ENCODE measurements at places on chromosomes 11 and 22.

GRCh38 chr22:35663371-35663770 lies 15.1 kb downstream of the APOL6 start:
- DNase-seq: no peak

DNA sequence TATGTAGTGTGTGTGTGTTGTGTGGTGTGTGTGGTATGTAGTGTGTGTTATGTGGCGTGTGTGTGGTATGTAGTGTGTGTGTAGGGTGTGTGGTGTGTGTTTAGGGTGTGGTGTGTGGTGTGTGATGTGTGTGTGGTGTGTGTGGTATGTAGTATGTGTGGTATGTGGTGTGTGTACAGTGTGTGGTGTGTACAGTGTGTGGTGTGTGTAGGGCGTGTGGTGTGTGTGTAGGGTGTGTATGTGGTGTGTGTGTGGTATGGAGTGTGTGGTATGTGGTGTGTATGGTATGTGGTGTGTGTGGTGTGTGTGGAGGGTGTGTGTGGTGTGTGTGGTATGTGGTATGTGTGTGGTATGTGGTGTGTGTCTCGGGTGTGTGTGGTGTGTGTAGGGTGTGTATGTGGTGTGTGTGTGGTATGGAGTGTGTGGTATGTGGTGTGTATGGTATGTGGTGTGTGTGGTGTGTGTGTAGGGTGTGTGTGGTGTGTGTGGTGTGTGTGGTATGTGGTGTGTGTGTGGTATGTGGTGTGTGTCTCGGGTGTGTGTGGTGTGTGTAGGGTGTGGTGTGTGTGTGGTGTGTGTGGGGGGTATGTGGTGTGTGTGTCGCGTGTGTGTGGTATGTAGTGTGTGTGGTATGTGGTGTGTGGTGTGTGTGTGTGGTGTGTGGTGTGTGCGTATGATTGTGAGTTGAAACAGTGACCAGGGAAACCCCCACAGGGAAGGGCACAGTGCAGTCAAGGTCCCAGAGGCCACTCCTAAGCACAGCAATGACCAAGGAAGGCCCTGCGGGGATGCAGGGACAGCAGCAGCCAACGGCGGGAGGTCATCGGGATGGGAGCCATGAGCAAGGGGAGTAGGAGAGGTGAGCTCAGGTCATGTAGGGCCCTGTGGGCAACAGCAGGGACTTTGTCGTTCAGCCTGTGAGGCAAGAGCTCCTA lies 2.9 kb upstream of the PPP6R2 start:
- DNase-seq: no peak

- no peak for DNase-seq
These were observed 88.8 kb downstream of the UBASH3B start for GRCh38 chr11:122744357-122744756.

DNA sequence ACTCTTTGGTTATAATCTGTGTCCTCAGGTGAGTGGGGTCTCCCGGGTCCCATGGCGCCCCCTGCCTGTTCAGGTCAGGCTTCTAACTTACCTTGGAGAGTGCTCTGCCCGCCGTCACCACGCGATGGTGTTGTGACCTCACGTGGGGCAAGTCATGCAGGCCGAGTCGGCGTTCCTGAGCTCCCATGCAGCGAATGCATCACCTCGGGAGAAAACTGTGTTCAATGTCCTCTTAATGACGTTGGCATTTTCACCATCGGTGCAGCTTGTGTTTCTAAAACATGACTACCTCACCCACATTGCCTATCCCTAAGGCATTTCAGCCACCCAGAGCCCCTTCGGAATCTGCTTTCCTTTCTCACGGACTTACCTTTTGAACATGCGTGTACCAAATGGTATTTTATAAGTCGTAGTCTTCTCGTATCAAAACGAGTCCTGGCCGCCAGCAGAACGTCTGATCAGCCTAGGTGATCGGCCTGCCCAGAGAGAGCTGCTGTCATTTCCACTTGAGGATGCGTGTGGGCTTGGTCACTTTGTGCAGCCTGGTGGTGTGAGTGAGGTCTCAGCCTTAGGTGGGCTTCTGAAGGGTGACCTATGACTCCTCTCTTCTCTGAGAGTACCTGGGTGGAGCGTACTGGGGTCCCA lies 64.8 kb downstream of the TBC1D22A start:
- no peak for DNase-seq

- peak; percentile 92 for DNase-seq
These were observed 749 bp upstream of the BEST1 start for GRCh38 chr11:61949169-61950034.

GRCh38 chr11:10518123-10518522 lies 22.9 kb downstream of the RNF141 start:
- no peak for DNase-seq

- no peak for DNase-seq
These were observed 8.5 kb upstream of the SH3BP1 start for GRCh38 chr22:37630839-37631435.

DNA sequence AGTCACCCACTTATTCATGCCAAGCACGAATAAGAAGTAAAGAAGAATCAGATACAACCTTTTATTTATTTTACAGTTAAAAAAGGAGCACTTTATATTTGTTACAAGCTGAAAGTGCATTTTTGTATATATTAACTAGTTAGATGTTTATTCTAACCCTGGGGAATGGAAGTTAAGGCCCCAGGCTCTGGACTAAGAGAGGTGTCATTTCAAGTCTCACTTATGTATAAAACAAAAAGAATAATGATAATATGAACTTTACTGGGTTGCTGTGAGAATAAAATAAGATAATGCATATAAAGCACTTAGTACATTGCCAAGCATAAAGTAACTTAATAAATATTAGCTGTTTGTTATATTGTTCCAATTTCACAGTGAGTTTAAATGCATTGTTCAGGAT lies 12.1 kb upstream of the FAT3 start:
- no peak for DNase-seq

- no peak for DNase-seq
These were observed 421.8 kb upstream of the ANO3 start for GRCh38 chr11:25910086-25910485.

DNA sequence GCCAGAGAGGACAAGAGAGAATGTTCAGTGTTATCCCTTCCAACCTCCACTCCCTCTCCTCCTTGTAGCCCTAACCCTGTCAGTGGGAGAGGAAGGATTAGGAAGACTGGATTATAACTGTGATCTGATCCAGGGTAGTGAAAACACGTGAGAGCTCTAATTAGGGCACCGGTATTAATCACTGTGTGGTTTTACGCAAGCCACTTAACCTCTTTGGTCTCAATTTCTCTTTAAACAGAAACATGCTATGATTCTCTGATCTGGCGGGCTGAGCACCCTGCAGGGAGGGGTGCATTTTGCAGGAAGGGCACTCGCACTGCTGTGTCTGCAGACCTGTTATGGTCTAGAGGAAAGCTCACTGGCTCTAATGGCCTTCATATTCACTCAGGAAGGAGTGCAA lies 11.5 kb downstream of the RPL27A start:
- DNase-seq: no peak

DNA sequence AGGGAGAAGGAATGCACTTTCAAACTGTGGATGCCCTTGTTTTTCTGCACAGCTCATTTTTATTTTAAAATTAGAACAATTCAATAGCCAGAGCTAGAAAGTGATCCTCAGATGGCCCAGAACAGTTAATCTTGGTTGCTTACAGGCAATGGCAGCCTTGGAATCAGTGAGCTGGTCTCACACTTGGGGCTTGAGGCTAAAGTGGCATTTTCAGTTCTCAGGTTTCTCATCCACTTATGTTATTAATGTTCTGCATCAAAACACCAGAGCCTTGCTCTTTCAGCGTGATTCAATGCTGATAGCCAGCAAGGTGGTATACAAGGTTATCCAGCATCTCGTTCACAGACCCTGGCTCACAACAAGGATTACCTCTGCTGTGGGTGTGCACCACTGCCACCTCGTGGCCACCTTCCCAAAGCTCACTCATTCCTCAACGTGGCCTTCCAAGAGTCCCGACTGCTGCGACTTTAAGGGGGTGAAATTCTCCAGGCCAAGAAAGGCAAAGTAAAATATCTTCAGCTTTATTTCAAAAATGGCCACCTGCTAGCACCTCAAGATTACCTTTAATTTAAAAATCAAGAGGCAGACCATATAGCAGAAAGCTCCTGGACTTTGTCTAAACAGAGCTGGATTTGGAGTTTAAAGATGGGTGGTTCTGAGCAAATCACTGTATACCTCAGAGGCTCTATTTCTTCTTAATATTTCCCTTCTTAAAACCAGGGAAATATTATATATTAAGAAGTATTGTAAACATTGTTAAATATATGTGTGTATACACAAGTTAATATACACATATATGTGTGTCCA lies 34.2 kb upstream of the FSHB start:
- DNase-seq: peak; percentile 22

DNA sequence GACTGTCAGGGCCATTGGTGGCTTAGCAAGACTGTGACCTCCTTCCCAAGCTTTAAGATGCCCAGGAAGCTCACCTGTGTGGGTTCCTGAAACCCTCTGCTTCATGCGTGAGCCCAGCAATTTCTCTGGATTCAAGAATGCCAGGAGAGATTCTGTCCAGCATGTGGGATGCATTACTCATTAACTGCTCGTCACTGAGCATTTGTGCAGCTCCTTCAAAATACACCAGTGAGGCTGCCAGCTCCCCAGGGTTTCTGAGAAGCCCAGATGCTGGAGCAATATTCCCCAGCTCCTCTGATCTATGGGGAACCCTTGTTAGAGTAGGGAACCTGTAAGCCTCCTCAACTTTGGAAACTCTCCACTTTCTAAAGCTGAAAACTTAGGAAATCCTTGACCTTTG lies 126.5 kb downstream of the CHST1 start:
- no peak for DNase-seq

GRCh38 chr11:12123799-12124198 lies 13.4 kb downstream of the MICAL2 start:
- DNase-seq: no peak

GRCh38 chr11:71582309-71582895 lies at the start of gene KRTAP5-11:
TSS of gene KRTAP5-11 (minus strand) at chr11:71582875. CDS start at chr11:71582837, 38 bp downstream.
- no peak for DNase-seq

DNA sequence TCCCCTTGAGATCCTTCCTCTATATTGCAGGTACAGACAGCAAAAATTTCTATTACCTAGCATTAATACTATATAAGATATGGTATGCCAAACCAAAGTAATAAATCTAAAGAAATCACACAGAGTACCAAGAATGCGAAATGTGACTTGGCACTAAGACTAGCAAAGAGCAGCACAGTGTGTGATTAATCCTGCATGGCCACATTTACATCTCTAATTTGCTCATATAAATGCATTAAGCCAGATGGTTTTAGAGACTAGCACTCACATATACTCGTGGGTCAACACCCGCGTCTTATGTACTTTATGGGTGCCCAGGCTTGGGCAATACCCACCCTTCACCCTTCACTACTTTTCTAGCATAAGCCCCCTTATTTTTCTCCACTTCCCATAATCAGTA lies 213.2 kb downstream of the TTC28 start:
- no peak for DNase-seq

GRCh38 chr22:18104566-18104965 lies 6.0 kb upstream of the TUBA8 start:
- DNase-seq: no peak

DNA sequence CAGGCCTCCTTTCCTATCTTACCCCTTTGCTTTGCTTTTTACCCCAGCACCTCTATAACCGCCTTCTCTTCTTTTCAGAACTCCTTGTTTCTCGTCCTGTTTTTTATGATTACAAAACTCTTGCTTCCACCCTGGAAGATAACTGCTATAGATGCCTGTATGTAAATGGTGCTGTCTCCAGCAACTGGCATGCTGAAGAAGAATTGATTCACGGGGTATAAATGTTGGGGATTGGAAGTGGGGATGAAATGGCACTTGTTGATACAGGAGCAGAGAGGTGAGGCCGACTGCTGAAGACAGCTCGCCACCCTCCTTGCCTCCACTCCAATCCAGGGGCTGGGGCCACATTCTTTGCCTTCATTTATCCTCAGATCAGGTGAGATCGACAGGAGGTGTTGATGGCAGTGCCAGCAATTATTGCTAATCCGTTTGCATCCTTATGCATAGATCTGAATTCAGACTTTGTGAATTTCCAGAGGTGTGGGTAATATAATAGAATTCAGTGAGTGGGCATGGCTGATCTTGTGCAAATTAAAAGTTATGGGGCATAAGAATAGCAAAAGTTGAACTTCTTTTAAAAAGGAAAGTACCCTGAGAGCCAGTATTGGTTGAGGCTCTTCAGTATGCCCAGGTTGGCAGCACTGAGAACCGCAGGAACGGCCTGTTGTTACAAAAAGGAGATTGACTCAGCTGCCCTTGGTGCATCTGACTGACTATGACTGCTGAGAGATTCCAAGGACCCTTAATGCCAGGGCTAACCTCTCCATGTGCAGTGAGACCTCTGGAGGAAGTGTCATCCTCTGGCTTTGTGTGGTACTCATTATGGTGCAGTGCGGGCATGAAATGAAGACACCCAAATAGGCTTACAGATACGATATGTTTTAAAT lies 5.3 kb downstream of the NEAT1 start:
- peak; percentile 40 for DNase-seq

DNA sequence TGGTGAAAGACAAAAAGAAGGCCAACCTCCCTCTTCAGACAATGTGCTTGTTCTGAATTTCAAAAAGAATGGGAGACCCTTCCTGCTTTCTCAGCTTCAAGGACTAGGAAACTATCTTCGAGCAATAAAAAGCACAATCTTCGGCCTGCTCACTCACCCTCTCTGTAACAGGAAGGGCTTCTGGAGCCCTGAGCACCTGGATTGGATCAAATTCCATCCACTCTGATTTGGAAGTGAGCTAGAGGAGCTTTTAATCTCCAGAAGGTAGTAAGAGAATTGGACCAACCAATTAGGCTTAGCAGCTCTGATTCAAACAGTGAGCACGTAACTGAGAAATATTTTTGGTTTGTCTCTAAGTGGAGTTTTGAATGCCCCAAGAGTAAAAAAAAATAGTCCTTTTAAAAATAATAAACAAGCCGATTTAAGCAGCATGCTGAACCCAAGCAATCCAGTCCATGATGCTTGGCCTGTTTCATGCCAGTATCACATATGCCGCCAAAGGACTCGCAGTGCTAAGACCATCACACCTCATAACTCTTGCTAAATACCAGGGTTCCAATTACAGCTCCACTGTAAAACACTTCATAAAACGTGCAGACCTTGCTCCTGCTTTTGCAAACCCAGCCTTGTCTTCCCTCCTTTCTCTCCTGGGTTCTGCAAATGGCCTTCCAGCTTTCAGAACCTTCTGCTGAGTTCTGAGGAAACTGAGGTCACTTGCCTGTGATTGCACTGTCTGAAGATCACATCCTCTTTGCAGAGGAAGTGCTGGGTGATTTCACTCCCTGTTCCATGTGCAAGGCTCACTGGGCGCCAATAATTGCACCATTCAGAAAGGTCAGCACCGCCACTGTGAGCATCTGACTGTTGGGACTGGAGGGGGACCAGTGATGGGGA lies 74.4 kb downstream of the SLC1A2 start:
- DNase-seq: no peak
